Vagina (tissue), 2 donors: ENCODE measurements at places on chromosomes 3 and 15. TPM values are rescaled to one million over a fixed set of nuclear protein-coding genes. Genes with fewer than 3 reads are reported as not detected.
A peak's percentile ranks its signal among the peaks of the same experiment; 100 is the strongest.

- no peaks in the 10 kb centered on the region for H3K27me3 ChIP-seq
- H3K4me1 ChIP-seq = no peaks in the 10 kb centered on the region
- H3K4me3 ChIP-seq = no peak overlapping the region
- H3K27ac ChIP-seq = no peak overlapping the region
- no peaks in the 10 kb centered on the region for H3K36me3 ChIP-seq
Observed at GRCh38 chr3:53749448-53749847, 96.8 kb downstream of the CHDH start.

Gene CHRM5
- not detected for total RNA-seq

Gene PRSS50
- total RNA-seq = not detected

- no peak for DNase-seq
- H3K36me3 ChIP-seq = no peaks in the 10 kb centered on the region
- H3K27me3 ChIP-seq = no peaks in the 10 kb centered on the region
- H3K27ac ChIP-seq = peak overlapping the region; percentile 51
Observed at GRCh38 chr15:67917636-67918035, 77.8 kb upstream of the RNU6-1 start.

GRCh38 chr3:149494022-149494758 lies 19.7 kb downstream of the TM4SF4 start:
- no peak overlapping the region for H3K4me3 ChIP-seq
- H3K36me3 ChIP-seq = no peaks in the 10 kb centered on the region
- H3K27me3 ChIP-seq = no peaks in the 10 kb centered on the region
- H3K27ac ChIP-seq = no peak overlapping the region

DNA sequence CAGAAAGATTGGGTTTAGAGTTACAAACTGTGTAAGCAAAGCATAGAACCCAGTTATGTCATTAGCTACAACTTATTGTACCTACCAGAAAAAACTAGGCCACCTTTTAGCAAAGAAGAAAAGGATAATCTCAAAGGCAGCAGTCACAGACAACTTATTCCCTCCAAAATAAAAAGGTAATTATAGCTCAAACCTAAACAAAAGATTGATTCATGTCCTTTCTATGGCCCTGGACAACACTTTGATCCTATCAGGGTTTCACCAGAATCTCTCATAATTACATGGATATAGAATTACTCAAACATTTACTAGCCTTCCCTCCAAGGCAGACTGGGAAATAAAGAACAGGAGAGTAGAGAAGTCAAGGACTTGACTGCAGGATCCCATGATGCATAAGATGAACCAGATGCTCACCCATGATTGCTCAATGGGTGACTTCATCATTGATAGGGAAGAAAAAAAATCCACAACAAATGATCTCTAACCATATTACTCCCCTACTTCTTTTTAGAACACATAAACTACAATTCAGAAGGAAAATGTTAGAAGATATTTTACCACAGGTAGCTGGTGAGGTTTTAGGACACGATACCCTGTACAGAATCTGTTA lies 17.4 kb downstream of the DET1 start:
- H3K36me3 ChIP-seq = peaks cover 44% of the 10 kb centered on the region
- H3K27ac ChIP-seq = no peak overlapping the region
- no peaks in the 10 kb centered on the region for H3K4me1 ChIP-seq
- no peaks in the 10 kb centered on the region for H3K27me3 ChIP-seq

DNA sequence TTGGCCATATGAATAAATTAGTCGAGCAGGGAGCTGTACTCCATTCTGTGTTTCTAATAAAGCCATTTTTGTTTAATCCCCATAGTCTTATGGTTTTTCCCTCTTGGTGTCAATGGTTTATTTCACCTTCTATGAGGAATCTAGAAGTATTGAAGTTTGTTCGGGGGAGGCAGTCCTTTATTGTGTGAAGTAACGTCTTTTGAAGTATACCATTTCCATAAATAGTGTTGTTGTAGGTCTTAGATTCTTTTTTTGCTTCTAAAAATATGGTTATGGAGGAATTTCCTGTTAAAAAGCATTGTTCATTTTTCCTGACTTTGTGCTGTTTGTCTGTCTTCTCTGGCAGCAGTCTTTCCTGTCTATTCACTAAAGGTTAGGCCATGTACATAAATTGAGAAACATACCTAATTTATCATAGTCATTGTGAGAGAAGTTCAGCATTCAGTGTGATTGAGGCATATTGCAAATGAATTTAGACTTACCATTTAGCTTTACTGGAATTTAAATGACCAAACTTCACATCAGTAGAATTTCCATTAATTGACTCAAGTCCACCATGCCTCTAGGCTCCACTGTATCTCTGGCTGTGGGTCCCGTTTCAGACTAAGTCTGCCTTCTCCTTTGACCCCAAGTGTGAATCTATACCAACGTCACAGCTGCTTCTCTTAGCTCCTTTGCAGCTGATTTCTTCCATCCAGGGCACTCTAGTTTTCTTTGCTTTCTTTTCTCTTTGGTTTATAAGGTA lies 37.3 kb downstream of the YEATS2 start:
- no peak for DNase-seq
- H3K4me1 ChIP-seq = no peaks in the 10 kb centered on the region
- H3K27ac ChIP-seq = no peak overlapping the region
- H3K36me3 ChIP-seq = no peaks in the 10 kb centered on the region
